NCI-H460 (cell line): ENCODE measurements at places on chromosomes 12 and 14.

DNA sequence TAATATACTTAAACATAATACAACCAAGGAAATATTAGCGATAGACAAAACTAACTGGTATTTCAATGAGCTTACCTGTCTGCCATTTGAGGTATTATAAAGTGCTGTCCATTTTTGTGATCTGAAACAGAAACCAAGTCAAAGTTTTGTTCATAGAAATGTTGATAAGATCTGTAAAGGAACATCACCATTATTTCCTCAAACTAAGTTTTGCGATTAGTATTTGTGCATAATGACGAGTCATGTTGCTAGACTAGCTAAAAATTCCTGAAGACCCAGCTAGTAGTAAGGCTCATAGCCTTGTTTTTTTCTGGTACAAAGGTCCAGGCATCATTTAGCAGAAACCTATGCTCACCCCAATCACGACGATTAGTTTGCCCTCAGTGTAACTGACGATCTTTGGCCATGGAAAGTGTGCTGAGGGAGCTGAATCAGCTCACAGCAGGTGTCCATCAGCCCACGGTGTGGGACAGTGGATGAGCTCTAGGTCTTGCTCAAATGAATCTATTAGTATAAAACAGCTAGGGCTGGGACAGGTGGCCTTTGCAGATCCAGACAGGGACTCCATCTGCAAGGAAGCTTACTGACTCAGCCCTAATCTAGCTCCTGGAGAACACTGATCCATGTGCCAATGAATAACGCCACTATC is 28.7 kb downstream of the GIT2 start:
- no peak for DNase-seq

DNA sequence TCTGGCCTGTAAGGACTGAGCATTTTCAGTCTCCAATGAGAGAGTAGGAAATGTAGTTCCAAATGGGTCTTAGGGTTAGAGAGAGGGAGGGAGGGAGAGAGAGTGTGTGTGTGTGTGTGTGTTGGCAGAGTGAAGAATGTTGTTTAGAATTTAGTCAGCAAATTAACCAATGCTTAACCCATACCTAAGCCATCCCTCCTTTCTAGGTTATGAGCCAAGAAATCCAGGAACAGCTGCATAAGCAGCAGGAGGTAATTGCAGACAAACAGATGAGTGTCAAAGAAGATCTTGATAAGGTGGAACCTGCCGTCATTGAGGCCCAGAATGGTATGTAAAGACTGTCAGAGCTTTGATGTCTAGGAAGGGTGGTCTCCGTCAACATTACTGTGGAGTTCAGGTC is 56.9 kb downstream of the HSP90AA1 start:
- no peak for DNase-seq

- no peak for DNase-seq
These were observed 878 bp upstream of the R3HDM2 start for GRCh38 chr12:57431654-57432188.

- DNase-seq = no peak
These were observed 299.1 kb upstream of the AMIGO2 start for GRCh38 chr12:47378907-47379306.

DNA sequence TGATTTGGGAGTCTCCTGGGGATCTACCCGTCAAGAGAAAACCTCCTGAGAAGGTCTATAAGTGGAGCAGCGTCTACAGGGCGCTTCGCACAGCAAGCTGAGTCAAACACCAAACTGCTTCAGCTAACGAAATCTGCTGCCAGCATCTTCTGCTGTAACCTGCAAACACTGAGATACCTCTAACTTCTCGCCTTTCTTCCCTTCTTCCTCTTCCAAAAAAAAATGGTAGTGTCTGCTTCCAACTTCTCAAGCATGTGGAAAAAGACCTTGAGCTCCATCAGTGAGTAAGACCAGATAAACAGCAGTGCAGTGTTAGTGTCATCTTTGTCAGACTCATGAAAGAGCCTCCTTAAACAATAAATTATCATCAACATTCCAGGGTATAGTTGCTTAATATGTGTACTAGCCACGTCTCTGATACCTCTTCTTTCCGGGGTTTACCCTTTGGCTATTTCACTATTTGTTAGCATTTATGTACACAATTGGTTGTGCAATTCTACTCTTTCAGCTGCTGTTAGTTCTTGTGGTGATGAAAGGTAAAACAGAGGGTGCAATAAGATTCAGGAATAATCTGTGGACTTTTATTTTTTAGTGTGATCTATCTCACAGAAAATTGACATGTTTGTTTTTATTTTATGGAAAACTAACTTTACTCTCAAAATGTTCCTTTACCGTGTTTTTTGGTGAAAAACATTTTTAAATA is 81.6 kb downstream of the LLPH start:
- peak; percentile 60 for DNase-seq

GRCh38 chr12:113201187-113202177 is 16.0 kb downstream of the RITA1 start:
- DNase-seq = no peak

- no peak for DNase-seq
These were observed 99.0 kb downstream of the KCNH5 start for GRCh38 chr14:62946221-62946620.
